Cardiac fibroblast (primary cell): ENCODE measurements at places on chromosomes 1 and 21.

- DNase-seq = no peak
These were observed 81.6 kb upstream of the CD55 start for GRCh38 chr1:207239874-207240273.

- DNase-seq = peak; percentile 64
These were observed 34.7 kb downstream of the LRRC8D start for GRCh38 chr1:89855413-89856123.

- no peak for DNase-seq
These were observed 3.2 kb upstream of the ARHGAP30 start for GRCh38 chr1:161072751-161073449.

- peak; percentile 6 for DNase-seq
These were observed 65.5 kb upstream of the DPYD start for GRCh38 chr1:97986041-97987005.

GRCh38 chr1:212753749-212754148 is 37.8 kb downstream of the NSL1 start:
- no peak for DNase-seq

DNA sequence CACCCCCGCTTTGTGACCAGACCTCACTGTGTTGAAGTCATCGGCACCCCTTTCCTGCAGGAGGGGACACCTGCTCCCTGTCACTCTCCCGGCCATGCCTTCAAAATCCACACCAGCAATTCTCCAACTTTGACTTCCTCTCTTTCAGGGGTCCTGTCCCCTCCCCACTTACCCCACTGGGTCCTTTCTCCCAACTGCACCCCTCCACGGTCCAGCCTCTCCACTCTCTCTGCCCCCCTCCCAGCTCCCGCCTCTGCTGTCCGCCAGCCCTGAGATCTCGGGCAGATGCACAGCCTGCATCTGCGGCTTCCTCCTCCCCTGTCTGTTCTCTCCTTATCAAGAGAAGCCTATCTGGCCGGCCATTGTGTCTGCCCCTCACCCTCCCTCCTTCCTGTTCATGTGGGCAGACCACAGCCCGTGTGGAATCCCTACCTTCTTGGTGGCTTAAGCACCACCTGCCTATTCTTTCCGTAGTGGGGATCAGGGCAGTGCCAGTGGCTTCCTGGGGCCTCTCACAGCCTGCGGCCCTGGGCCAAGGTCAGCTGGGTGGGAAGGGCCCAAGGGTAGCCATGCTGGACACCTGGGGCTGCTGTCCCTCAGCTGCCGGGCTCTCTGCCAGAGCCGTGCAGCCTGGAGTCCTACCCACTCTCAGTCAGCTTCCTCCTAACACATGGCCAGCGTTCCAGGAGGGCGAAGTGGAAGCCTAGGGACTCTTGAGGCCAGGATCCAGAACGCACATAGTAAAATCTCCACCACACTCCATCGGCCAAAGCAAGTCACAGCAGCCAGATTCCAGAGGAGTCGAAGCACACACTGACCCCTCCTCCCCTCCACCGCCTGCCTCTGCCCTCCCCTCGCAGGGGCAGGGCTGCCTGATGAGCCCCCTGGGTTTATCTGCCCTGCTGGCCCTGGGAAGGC is 5.1 kb upstream of the HES4 start:
- peak; percentile 67 for DNase-seq

DNA sequence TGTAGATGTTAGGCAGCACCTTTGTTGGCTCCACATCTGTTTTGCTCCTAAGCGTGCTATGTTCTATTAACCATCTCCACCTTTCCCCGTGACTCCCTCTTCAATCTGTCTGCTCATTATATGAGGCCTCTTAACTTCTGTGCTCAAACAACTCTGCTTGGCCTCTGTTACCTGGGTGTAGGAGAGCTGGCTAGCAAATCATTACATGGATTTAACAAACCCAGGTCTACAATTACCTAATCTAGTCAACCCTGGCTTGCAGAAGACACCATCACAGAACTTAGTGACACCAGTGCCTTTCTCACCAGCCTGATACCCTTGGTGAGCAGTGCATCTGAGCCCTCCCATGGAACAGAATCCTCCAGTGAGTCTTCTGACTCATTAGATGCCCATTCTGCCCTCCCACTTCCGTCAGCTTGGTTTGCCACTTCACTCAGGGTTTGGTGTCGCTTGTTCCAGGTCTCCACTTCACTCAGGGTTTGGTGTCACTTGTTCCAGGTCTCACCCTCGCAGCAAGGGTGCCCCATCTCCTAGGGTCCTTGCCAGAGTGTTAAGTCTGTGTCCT is 92.0 kb upstream of the KIF26B start:
- DNase-seq = no peak

DNA sequence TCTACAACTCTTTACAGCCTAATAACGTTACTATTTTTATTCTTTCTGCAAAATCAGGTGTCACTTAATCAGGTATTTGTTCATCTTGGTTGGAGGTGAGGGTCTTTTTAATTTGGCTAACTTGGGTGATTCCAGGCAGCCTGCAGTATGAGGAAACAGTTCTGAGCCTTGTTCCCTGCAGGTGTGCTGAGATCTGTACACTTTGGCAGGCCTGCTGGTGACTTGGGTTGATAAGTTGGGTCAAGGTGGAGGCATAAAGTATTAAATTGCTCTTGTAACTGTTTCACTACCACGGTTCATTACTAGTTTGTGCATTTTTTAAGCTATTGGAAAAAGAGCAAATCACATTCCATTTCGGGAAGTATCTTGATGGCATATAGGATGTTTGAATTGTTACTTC is 10.0 kb downstream of the MAP3K21 start:
- DNase-seq = no peak

GRCh38 chr1:221712776-221713431 is 29.0 kb downstream of the DUSP10 start:
- no peak for DNase-seq

GRCh38 chr1:214472364-214472763 is 79.0 kb downstream of the PTPN14 start:
- DNase-seq = no peak

DNA sequence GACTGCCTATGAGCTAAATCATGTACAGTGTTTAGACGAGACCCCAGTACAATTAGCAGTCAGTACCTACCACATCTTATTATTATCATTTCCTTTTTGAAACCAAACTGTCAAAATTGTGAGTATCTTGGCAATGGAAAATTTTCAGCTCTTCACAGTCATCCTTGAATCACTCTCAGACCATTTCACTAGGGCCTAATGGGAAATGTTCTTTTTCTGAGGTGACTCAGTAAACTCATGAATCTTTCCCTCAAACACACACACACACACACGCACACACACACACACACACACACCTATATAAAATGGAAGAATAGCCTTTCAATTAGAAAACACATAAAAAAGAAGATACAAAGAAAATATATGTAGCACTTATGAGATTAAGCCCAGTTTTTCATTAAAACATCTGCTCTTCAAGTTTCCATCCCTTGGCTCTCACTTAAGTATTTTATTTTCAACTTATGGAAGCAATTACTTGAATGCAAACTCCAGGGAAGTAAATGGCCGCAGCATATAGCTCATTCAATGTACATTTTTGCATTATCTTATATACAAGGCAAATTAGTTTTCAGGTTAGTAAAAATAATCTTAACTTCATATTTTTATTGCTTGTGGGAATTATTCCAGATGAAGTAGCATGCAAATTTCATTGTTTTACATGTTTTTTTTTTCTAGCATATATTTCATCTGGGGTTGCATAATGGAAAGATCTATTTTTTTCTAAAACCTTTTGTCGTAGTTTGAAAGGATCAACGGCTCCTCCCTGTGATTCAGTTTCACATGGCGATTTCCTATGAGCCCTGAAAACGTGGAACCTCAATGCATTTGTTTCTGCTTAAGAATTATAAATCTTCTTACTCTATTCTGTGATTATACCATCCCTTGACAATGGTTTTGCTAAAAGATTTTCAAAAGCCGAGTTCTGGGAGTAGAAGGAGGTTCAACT is 46.3 kb upstream of the TMPRSS15 start:
- no peak for DNase-seq

DNA sequence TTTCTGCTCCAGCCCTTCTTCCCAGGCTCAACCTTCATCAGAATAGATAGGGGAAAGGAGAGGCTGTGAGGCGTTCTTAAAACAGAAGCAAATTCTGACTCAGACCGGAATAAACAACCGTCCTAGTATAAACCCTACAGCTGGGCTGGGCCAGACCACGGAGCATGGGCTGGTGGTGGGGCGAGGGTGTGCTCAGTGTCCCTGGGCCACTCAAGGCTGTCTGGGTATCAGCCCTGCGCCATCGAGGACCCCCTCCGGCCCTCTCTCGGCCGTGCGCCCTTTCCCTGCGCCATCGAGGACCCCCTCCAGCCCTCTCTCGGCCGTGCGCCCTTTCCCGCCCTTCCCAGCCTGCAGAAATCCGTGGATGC is 36.0 kb downstream of the CAPN2 start:
- DNase-seq = peak; percentile 79

DNA sequence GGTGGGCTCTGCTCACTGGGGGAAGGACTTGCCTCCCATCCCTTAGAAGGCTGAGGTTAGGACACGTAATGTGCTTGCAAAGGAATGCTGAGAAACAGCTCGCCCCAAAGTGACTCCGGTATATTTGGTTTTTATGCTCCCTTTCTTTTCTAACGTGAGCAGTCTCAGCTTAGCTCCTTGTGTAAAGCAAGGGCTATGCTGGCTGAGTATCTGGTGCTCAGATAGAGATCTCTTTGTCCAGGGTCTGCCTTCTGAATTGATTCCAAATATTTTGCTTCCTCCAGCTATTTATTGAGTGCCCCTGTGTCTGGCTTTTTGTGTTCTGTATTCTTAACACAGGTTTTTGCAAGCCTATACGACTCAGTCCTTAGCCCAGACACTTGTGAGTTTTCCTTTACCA is 94.5 kb upstream of the ARTN start:
- no peak for DNase-seq

- DNase-seq = peak; percentile 93
These were observed 2.1 kb downstream of the EVA1B start for GRCh38 chr1:36321119-36321951.

DNA sequence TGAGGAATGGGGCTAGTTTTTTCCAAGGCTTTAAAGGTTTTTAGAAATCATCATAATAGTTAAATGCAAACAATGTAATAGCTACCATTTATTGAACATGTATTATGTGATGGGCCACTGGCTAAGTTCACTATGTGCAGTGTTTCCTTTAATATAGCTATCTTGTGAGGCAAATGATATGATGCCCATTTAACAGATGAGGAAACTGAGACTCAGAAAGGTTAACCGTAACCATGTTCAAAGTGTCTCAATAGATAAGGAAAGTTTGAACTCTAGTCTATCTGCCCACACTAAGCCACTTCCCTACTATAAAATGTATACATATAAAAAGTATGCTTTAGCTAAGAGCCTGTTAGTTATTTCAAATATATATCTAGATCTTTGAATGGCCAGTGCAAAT is 64.8 kb downstream of the GNG12 start:
- DNase-seq = no peak

- peak; percentile 56 for DNase-seq
These were observed 352 bp downstream of the KCNK1 start for GRCh38 chr1:233614173-233614742.

- DNase-seq = no peak
These were observed 603.1 kb upstream of the ADGRL2 start for GRCh38 chr1:81197591-81197990.

GRCh38 chr21:44494418-44494817 is 39.1 kb downstream of the LRRC3 start:
- DNase-seq = no peak

DNA sequence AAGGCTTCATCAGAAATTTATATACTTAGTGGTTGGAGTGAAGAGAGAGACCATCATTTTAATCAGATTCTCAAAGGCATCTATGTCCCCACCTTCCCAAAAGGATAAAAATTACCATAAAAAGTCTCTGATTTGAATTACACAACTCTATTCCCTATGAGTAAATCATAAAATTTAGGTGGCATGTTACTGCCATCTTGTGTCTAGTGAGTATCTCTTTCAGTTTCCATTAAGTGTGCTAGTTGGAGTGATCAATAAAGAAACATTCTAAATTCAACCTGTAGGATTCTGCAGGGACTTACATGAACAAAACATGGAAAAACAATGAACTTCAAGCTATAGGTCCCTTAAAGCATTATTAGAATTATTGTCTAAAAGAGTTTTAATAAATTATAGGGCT is 655.4 kb downstream of the LTN1 start:
- DNase-seq = peak; percentile 82
